ENCODE measurements at places on chromosomes 7 and 10.

GRCh38 chr7:129252128-129252527 lies 27.3 kb downstream of the AHCYL2 start:
- no peak for DNase-seq

DNA sequence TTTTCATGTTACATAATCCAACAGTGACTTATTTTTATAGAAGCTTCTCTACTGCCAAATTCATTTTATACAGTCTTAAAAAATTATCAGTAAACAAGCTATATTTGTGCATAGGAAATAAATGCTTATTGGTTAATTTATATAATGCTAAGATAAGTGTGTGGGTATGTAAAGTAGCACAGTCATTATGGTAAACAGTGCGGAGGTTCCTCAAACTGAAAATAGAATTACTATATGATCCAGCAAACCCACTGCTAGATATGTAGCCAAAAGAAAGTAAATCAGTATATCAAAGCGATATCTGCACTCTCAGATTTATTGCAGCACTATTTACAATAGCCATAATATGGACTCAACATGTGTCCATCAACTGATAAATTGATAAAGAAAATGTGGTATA lies 71.1 kb downstream of the ATRNL1 start:
- no peak for DNase-seq

- no peak for DNase-seq
Measured at GRCh38 chr7:16960337-16960965, 78.7 kb upstream of the AGR3 start.

DNA sequence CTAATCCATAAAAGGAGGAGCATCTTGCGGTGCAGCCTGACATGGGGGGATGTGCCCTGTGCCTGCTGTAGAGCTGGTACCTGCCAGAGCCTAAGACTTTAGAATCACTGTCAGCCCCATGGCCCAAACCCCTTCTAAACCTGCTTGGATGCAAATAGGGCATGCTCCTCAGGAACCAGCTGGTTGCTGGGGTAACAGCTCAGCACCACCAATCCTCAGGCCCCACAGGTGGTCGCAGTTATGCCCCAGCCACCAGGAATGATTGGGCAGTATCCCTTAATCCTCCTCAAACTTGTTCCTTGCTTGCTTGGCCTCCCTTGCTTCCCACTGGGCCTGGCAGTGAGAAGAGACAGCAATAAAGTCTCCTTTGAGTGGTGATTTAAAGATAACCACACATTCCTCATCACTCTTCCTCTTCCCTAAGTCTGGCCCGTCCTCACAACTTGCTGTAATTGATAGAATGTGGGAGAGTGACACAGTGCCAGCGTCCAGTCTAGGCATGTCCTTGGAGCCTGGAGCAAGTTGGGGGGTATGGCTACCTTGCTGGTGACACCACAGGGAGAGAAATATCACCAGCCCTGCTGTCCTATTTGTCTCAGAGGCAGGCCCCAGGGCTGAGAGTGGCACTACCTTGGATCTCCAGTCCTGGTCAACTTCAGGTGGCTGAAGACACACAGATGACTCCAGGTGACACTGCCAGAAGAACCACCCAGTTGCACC lies 43.0 kb downstream of the VSTM4 start:
- DNase-seq = no peak

GRCh38 chr7:96667026-96667425 lies 42.6 kb downstream of the SEM1 start:
- DNase-seq = no peak

- DNase-seq = no peak
Measured at GRCh38 chr7:155470686-155471638, 13.0 kb downstream of the EN2 start.

GRCh38 chr7:81690251-81690650 lies 79.6 kb downstream of the HGF start:
- no peak for DNase-seq

GRCh38 chr10:28624351-28624750 lies 53.0 kb upstream of the BAMBI start:
- DNase-seq = no peak

- DNase-seq = no peak
Measured at GRCh38 chr10:20959242-20959641, 62.1 kb upstream of the NEBL start.

GRCh38 chr10:3065622-3066021 lies 1.7 kb upstream of the PFKP start:
- no peak for DNase-seq

DNA sequence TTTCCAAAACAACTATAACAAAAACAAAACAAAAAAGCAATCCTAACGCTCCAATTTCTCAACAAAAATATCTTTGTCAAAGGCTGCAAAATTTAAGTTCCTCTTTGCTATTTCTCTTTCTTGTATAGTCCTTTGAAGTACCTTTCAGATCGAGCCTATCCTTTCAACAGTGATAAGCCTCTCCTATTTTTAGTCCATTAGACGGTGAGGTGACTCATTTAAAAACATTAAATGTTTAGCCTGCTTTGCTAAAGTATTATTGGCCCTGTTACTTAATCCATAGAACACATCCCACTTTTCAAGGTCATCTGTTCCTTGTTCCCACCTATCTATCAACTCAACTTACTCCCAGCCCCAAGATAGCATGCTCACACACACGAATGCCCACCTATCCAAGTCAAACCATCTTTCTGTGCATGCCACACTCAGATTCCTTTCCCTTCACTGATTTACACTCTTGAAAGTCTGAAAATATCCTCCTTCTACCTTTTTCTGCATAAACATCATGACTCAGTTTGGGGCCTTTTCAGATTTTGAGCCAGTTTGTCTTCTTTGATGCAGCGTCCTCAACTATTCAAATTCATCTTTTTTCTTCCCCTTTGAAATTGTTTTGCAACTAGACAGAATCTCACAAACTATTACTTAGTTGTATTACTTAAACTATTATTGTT lies 224.9 kb upstream of the TMEM229A start:
- DNase-seq = no peak

GRCh38 chr10:102675666-102676533 lies 31.6 kb downstream of the TRIM8 start:
- no peak for DNase-seq

- no peak for DNase-seq
Measured at GRCh38 chr10:84335516-84335915, 7.1 kb downstream of the CCSER2 start.

DNA sequence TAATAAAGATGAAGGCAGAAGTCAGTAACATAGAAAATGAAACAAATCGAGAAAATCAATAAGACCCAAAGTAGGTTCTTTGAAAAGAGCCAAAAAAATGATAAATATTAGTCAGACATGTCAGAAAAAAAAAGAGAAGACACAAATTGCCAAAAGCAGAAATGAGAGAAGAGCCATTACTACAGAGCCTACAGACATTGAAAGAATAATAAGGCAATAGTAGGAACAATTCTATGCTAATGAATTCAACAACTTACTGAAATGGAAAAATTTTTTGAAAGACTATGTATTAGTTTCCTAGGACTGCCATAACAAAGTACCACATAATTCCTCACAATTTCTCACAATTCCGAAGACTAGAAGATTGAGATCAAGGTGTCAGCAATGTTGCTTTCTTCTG lies 35.5 kb downstream of the OGDHL start:
- no peak for DNase-seq

DNA sequence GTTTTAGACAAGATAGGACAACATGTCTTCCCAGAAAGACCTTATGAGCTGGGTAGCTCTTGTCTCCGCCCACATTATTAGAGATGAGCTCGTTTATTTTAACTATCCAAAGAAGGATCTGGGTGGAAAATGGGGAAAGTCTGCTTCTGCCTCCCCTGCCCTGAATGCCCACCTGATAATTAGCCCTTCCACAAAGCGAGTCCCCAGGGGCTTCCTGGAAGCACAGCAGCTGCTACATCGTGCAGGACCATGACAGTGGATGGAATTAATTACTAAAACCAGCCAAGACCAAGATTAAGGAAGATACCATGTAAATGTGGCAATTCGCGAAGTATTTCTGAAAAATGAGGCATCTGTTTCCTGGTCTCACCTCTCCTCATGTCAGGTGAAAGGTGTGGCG lies 374.4 kb downstream of the PAXIP1 start:
- no peak for DNase-seq

- DNase-seq = no peak
Measured at GRCh38 chr7:100247152-100247757, 27.5 kb downstream of the PVRIG start.

- no peak for DNase-seq
Measured at GRCh38 chr7:48847917-48848316, 76.4 kb upstream of the CDC14C start.

DNA sequence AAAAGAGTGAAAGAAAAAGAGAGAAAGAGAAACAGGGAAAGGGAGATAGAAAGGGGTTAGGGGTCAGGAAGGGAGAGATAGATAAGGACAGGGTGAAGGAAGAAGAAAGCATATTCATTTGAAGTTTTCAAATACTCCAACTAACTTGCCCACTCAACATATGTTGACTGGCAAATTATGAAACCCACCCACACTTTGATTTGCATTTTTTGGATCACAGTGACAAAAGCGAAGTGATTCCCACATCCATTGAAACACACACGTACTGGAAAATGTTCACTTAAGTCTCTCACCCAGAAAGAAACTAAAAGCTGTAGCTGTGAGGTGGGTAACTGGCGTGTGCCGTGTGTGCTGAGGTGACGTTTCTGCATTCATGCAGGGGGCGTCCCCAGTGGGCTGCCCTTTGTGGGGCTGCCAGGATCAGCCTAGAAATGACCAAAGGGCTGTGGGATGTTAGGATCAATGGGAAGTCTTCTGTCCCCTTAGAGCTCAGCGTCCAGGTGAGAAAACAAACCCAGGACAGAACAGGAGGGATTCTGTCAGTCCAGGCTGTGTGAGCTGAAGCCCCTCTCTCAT lies 134.9 kb upstream of the ADARB2 start:
- DNase-seq = no peak

- DNase-seq = no peak
Measured at GRCh38 chr10:122699796-122700455, at the start of gene C10orf120. Gene C10orf120 (minus strand): TSS chr10:122699846. CDS start chr10:122699790, 56 bp downstream.

DNA sequence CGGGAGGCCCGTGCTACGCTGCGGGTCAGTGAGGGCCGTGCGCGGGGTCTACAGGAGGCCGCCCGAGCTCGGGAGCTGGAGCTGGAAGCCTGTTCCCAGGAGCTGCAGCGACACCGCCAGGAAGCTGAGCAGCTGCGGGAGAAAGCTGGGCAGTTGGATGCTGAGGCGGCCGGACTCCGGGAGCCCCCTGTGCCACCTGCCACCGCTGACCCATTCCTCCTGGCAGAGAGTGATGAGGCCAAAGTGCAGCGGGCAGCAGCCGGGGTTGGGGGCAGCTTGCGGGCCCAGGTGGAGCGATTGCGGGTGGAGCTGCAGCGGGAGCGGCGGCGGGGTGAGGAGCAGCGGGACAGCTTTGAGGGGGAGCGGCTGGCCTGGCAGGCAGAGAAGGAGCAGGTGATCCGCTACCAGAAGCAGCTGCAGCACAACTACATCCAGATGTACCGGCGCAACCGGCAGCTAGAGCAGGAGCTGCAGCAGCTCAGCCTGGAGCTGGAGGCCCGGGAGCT lies 7.0 kb downstream of the LZTS2 start:
- no peak for DNase-seq

GRCh38 chr10:113480851-113481502 lies 71.9 kb upstream of the HABP2 start:
- DNase-seq = no peak

- DNase-seq = no peak
Measured at GRCh38 chr7:133310232-133310862, 57.5 kb downstream of the EXOC4 start.

All from stimulated activated CD4-positive, alpha-beta T cell treated with anti-CD3 and anti-CD28 coated beads, Interleukin-12 subunit alpha, Interleukin-12 subunit beta, amount 100 ng/mL, for 48 hours (primary cell).